ENCODE measurements at places on chromosomes 5 and 9.

DNA sequence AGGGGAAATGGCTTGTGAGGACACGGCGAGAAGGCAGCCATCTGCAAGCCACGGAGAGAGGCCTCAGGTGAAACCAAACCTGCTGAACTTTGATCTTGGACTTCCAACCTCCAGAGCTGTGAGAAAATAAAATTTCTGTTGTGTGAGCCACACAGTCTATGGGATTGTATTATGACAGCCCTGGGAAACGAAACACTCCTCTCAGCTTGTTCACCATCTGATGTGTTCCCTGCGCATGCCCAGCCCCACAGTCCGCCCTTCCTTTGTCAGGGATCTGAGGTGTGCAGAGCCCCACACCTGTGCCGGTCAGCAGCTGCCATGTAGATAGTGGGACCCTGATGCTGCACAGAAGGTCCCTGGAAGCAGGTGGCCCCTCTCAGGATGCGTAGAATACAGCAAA, 34.1 kb downstream of the PLPP7 start:
- DNase-seq: no peak

- DNase-seq: no peak
Observed at GRCh38 chr9:91760906-91761305, 189.1 kb downstream of the ROR2 start.

DNA sequence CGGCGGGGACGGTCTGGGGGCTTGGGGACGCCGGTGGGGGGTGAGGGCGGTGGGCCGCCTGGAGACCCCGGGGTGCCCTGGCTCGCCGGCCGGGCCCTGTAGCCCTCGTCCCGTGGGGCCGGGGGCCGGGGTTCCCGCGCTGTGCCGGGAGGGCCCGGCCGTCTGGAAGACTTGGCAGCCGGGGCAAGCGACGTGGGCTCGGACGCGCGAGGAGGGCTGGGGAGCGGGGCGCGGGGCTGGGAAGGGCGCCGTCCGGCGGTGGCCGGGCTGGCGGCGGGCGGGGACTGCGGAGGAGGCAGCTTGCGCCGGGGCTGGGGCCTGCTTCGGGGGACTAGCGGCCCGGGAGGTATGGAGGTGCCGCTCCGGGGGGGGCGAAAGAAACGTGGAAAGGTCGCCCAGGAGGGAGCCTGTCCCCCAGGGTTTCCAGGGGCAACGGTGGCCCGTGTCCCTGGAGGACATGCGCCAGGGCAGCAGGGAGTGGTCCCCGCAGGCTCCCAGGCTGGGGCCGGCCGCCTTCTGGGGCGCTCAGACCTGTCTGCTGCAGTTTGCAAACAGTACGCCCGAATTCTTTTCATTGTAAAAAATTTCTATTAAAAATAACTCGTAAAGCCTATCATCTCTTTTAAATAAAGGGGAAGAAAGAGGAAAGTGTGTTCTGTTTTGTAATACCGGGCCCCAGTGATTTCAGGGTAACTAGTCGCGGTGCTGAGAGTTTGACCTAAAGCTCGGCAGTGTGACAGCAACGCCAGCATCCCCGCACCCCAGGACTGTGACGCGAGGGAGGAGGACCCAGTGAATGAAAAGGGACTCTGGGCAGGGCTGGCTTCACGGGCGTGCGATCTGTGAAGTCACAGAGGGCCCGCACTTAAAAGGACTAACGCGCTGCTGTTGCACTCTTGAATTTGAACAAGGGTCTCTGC, 752 bp upstream of the ANKH start:
- peak; percentile 82 for DNase-seq

- no peak for DNase-seq
Observed at GRCh38 chr9:9585920-9586319, 1026.9 kb downstream of the PTPRD start.
